ENCODE measurements at places on chromosomes 6 and 20.
A peak's percentile ranks its signal among the peaks of the same experiment; 100 is the strongest.

DNA sequence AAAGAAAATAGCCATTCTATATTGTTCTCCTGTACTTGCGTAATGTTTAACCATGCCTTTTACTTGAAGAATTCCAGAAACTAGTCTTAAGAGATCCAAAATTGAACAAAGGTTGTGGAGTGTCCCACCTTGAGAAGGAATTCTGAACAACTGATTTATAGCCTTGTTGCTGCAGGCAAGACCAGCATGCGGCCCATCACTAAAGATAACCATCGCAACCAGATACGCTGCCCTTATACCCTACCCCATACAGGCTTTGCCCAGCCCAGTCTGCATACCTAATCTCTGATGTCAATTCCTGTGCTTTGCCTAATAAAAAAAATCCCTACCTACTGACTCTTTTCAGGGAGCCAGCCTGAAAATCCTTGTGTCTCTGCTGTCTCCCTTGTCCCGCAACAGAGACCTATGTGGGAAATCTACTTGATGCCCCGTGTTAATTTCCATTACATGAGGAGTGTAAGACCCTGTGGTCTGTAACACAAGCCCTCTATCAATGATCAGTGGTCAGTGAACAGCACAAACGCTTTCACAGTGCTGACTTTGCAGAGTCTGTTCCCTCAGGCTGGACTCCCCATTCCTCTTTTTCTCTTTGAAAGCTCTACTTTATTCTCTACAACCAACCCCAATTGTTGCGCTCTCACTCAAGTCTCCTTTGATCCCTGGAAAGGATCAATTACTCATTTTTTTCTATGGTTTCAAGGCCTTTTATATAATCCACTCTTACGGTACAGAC, 125.7 kb upstream of the BTBD3 start:
- DNase-seq, result no peak

GRCh38 chr6:40723967-40724366, 136.8 kb upstream of the LRFN2 start:
- DNase-seq, result no peak

DNA sequence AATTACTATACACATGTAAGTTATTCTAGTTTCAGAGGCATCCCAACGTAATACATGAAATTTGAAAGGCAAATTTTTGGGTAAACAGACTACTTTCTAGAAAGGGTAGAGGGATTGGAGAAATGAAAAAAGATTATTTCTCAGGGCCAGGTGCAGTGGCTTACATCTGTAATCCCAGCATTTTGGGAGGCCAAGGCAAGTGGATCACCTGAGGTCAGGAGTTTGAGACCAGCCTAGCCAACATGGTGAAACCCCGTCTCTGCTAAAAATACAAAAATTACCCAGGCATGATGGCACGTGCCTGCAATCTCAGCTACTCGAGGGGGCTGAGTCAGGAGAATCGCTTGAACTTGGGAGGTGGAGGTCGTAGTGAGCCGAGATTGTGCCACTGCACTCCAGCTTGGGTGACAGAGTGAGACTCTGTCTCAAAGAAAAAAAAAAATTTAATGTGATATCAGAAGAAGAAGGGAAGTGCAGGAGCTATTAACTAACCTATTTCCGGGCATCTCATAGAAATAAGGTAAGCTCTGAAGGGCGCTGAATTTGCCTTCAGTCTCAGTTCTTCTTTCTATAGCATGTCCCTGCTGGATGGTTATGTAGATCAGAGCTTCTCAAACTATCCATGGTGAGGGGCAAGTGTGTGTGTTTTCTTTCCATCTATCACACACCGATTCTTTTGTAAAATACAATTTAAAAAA, 100.3 kb upstream of the MTHFD1L start:
- no peak for DNase-seq

GRCh38 chr6:136550045-136550329, 235 bp downstream of the MAP7 start:
- no peak for DNase-seq

GRCh38 chr20:24993337-24994185, 1.0 kb upstream of the APMAP start:
- no peak for DNase-seq

- no peak for DNase-seq
Observed at GRCh38 chr6:12593771-12594529, 122.6 kb upstream of the PHACTR1 start.

DNA sequence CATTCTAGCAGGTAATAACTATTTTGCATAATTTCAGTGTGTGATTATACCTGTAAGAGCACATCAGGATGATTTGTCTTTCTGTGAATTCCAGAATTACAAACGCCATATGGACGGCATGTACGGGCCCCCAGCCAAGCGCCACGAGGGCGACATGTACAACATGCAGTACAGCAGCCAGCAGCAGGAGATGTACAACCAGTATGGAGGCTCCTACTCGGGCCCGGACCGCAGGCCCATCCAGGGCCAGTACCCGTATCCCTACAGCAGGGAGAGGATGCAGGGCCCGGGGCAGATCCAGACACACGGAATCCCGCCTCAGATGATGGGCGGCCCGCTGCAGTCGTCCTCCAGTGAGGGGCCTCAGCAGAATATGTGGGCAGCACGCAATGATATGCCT, 122.7 kb downstream of the TMEM242 start:
- no peak for DNase-seq

DNA sequence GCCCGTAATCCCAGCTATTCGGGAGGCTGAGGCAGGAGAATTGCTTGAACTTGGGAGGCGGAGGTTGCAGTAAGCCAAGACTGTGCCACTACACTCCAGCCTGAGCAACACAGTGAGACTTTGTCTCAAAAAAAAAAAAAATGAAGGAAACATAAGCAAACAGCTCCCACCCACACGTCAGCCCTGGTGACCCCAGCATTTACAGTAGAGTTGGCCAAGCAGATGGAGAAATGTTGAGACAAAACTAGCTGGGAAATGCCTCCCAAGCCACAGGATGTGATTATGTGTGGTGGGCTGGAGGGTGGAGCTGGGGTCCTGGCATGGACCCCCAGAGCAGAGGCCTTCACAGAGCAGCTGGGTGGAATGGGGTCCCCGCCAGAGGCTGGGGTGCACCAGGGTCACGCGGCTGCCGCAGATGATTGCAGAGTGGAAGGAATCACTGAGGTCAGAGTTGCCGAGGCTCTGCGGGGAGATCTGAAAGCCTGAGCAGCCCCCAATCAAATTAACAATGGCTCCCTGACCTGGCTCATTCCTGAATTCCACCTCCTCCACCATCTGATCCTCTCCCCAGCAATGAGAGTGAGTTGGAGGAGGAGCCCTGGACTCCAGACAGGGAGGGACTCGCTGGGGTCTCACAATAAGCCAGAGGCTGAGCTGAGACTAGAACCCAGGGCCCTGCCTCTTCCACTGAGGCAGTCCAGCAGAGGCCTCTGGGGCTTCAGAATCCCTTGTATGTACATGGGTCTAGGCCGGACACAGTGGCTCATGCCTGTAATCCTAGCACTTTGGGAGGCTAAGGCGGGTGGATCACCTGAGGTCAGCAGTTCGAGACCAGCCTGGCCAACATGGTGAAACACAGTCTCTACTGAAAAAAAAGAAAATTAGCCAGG, 34.7 kb upstream of the TGM2 start:
- no peak for DNase-seq

- DNase-seq, result no peak
Observed at GRCh38 chr20:18754030-18754652, 59.4 kb upstream of the SCP2D1 start.

- no peak for DNase-seq
Observed at GRCh38 chr6:2447318-2447920, 202.0 kb upstream of the GMDS start.

DNA sequence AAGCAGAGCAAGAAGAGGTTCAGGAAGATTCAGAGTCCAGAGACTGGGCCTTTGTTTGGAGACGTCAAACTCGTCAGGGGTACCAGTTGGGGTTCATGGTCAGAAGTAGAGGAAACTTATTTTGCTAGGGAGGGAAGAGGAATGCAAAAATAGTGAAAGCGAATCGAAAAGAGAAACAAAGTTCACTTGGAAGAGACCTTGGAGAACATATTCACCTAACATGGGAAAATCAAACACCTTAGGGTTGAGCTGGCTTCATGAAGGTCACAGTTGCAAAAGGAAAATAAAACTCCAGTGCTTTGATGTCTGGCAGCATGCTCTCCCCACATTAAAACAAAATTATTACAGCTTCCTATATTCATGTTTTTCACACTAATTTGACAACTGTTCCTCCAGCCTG, 440.4 kb downstream of the EPM2A start:
- DNase-seq, result no peak

DNA sequence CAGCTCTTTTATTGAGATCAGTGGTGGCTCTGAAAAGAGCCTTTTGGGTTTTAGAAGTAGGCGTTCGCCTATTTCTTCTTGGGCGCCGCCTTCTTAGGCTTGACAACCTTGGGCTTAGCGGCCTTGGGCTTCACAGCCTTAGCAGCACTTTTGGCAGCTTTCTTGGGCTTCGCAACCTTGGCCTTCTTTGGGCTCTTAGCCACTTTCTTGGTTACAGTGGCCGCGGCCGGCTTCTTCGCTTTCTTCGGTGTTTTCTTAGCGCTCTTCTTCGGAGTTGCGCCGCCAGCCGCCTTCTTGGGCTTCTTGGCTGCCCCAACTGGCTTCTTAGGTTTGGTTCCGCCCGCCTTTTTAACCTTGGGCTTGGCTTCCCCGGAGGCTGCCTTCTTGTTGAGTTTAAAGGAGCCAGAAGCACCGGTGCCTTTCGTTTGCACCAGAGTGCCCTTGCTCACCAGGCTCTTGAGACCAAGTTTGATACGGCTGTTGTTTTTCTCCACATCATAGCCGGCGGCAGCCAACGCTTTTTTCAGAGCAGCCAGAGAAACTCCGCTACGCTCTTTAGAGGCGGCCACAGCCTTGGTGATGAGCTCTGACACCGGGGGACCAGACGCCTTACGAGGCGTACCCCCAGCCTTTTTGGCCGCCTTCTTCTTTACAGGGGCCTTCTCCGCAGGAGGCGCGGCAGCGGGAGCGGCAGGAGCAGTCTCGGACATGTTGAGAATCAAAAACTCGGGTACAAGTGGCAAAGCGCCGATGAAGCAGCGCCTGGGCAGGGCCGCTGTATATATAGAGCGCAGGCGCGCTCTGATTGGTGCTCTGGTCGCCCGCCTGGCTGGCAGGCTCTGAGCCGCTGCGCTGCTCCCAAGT, 31.3 kb upstream of the HFE start:
- peak; percentile 71 for DNase-seq

GRCh38 chr6:43744491-43744890, 25.5 kb upstream of the VEGFA start:
- no peak for DNase-seq

DNA sequence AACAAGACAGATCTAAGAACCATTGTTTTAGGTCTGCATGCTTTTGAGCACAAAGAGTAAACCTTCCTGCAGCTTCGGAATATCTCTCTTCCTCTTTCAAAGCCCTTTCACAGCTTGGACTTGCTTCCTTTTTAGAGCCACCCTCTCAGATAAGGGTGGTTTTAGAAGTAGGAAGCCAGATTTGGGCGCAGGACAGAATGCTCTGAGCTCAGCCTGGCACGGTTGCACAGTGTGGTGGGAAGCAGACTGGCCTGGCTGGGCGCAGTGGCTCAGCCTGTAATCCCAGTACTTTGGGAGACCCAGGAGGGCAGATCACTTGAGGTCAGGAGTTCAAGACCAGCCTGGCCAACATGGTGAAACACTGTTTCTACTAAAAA, 35.6 kb upstream of the PNRC1 start:
- DNase-seq, result no peak
